ENCODE measurements at places on chromosomes 5 and 9.

DNA sequence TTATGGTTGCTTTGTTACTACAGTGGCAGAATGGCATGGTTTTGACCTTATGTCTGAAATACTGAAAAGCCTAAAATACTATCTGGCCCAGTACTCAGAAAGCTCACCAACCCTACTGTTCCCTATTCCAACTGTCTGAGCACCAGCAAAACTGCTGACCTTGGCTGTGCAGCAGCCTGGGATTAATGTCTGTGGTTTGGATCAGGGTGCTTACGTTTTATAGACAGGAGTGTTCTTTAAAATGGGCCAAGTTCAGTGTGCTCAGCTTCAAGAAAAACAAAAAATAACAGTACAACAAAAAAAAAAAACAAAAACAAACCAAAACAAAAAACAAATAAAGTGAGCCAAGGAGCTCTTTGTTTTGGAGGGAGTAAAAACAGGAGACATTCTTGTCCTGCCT lies 36.4 kb downstream of the SLC28A3 start:
- no peak for DNase-seq

DNA sequence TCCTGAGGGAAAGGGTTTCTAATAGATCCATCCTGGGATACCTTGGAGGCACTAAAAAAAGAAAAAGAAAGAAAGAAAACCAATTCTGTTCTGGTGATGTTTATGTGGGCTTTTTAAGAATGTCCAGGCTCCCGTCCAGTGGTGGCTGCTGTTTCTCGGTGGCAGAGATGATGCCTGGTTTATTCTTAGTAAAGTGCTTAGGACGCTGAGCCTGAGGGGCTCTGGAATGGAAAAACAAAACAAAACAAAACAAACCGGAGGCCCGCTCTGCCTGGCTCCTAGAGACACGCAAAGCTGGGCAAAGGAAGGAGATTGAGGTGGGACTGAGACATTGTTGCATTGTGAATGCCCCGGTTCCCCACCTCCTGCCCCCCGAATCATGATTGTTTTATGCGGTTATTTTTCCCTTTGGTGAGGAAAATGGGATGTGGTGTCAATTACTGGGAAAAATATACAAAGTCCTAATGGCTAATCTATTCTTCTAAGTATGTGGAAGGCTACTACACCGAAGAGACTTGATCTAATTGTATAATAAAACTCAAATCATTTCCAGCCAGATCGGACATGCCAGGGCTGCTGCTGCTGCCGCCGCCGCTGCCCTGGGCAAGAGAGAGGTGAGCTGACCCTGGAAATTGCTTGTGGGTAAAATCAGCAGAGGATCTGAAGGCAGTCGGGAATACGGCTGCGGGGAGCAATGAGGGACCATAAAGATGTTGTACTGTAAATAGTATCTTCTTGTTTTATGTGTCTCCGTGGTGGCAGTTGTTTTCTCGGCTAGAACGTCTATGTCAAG lies 644.9 kb downstream of the CCDC171 start:
- DNase-seq: no peak

DNA sequence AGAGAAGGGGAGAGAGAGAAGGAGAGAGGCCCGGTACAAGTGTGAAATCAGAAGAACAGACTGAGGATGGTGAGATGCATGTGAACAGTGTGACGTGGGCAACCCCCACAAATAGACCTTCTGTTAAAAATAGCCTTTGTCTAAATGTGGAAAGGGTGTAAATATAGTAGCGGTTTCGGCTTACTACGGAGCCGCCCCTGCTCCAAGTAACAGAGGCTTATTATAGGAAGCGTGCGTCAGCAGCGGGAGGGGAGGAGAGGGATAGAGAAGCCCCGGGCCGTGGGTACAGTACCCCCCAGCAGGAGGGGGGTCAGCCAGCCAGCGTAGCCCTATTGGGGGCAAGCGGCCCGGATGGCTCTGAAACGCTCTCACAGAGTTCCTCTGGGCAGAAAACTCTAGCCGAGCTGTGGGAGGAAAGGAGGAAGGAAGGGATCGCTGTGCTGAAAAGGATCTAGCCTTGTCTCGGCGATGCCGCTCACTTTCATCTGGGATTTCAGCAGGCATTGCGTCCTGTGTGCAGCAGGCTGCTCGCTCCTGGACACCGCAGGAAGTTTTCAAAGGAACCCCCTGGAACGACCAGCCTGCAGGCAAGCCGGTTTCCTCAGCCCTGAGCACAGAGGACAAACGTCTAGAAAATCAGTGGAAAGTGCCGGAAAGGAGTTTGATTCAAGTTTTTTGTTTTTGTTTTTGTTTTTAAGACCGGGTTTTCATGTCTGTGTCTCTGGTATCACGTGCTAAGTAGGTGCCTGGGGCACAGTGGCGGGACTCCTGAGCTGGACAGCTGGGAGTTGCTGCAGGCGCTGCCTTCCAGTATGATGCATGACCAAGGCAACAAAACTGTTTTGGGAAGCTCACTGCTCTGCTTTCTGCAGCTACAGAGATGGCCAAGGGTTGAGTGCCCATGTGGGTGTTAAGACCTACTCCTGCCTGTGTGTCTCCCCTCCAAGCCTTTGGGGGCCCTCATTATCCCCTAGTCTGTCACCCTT lies 146.6 kb downstream of the SEC61B start:
- DNase-seq: no peak

DNA sequence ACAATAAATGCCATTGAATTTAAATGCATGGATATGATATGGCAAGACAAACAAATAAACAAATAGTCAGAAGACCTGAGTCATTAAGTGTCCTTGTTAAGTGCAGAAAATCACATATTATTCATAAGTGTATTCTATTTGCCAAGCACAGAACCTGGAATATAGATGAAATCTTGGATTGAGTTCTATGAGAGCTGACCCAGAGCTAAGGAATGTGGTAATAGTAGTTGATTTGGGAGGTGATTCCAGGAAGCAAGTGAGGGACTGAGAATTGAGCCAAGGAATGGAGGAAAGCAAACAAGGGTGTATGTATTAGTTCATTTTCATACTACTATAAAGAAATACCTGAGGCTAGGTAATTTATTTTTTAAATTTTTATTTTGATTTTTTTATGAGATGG lies 208.9 kb downstream of the TRIM32 start:
- DNase-seq: no peak

DNA sequence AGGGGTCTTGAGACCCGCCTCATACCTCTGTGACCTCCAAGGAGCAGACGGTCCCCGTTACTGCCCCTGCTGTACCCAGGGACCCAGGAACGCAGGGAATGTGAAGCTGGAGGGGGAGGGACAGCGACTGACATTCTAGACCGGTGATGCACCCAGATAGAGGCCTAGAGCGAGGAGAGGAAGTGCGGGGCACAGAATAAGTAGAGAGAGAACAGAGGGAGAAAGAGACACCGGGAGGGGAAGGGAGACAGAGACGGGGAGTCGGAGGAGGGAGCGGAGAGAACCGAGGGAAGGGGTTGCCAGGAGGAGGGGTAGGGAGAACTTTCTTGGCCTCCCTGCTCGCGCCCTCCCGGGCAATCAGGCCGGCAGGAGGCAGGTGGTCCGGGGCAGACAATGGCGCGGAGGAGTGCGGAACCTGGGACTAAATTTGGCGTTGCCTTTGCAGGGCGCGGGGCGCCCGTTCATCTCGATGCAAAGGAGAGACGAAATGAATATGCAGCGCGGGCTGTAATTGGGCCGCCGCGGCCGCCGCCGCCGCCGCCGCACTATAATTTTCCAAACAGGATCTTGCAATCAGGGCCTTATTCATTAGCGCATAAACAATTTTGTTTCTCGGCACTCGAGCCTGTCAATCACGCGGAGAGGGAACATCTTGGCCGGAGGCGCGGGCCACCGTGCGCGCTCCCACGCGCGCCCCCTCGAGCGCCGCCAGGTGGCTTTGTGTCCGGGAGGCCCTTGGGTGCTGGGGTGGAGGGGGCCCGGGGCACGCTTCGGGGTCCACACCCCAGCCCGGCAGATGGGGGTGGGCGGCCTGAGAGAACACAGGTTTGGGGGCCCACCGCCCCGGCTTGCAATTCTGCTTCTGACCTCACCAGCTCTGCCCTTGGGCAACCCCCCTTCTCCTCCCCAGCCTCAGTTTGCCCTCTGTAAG lies 33.0 kb downstream of the NDUFA8 start:
- DNase-seq: no peak

DNA sequence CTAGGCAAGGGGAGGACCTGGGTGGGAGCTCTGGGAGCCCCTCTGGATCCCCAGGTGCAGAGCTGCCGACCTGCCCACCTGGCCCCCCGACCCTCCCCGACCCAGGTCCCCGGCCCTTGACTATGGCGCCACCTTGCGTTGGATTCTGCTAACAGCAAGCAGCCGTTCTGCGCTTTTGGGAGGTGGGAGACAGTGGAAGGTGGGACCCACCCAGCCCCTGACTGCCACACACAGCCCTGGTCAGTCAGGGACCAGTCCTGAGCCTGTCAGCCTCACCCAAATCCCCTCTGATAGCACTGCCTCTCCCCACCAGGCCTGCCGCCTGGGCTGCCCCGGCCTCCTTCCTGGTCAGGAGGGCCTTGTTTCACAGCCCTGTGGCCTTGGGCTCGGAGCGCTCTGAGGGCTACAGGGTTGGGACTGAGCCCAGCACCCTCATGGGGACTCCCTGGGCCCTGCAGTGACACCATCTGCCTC lies 77.9 kb downstream of the HMCN2 start:
- DNase-seq: no peak

GRCh38 chr9:128735373-128735772 lies 11.4 kb upstream of the ZDHHC12 start:
- DNase-seq: no peak

DNA sequence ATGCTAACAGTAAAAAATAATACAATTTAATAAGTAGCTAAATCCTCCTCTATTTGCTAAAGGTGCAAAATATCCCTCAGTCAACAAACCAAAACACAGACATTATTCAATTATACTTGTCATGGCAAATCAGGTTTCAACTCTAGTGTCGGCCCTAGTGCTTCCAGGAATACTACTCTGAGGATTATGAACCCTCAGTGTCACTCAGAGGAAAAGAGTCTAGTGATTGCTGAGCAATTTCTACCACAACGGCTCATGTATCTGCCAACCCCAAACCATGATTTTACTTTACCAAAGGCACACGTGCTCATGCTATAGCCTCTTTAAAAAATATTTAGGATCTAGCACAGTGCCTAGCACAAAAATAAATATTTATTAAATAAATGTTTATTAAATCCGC lies 21.0 kb downstream of the RICTOR start:
- DNase-seq: no peak

- no peak for DNase-seq
These were observed 161.5 kb downstream of the ARL15 start for GRCh38 chr5:54148858-54149257.

- DNase-seq: no peak
These were observed 476.0 kb downstream of the CSNK1G3 start for GRCh38 chr5:123987956-123988355.

DNA sequence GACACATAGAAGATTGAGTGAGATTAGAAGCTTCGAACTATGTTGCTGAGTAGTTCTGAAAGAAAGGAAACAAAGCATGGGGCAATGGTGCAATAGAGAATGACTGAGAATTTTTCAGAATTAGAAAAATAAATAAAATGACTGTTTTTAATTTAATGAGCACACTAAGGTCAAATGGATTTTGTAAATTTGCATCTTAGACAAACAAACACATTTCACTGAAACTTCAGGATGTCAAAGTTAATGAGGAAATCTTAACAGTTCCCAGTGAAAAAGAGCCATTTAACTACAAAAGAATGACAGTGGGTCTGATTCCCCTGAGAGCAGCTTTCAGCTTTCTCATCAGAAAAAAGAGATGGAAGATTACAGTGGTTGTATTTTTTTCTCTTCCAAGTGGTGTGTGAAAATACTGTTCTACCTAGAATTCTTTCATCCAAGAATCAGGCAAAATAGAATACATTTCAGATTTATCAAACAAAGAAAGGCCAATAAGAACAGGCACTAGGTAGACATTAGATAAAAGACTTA lies 591.9 kb downstream of the SEMA5A start:
- no peak for DNase-seq

DNA sequence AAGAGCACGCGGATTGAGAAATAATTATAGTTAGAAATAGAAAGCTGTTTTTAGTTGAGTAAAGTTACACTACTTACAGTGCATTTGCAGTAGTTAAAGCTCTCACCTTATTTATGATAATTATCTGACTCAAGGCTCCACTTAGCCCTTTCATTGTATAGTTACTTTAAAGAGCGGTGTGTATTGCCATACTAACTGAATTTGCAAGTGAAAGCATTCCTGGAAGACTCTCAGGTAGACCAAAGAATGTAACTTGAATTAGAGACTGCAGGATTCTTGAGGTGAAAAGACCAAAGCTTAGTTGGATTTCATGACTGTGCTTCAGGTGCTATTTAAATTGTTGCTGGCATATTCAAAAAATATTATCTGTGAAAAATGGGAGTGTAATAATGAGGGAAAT lies 4.2 kb upstream of the RASA1 start:
- no peak for DNase-seq

GRCh38 chr9:70352356-70352755 lies 62.1 kb downstream of the KLF9 start:
- DNase-seq: no peak

GRCh38 chr9:117233016-117233415 lies 181.8 kb downstream of the ASTN2 start:
- DNase-seq: no peak

- DNase-seq: no peak
These were observed 203.3 kb upstream of the TARS1 start for GRCh38 chr5:33237471-33237870.

- DNase-seq: no peak
These were observed 4.3 kb downstream of the RPL12 start for GRCh38 chr9:127446713-127447415.

- no peak for DNase-seq
These were observed 4.1 kb downstream of the LMX1B start for GRCh38 chr9:126617823-126618165.

GRCh38 chr5:160092960-160093707 lies 26.1 kb downstream of the PWWP2A start:
- DNase-seq: no peak

- no peak for DNase-seq
These were observed 118.7 kb downstream of the MED27 start for GRCh38 chr9:131960851-131961495.

DNA sequence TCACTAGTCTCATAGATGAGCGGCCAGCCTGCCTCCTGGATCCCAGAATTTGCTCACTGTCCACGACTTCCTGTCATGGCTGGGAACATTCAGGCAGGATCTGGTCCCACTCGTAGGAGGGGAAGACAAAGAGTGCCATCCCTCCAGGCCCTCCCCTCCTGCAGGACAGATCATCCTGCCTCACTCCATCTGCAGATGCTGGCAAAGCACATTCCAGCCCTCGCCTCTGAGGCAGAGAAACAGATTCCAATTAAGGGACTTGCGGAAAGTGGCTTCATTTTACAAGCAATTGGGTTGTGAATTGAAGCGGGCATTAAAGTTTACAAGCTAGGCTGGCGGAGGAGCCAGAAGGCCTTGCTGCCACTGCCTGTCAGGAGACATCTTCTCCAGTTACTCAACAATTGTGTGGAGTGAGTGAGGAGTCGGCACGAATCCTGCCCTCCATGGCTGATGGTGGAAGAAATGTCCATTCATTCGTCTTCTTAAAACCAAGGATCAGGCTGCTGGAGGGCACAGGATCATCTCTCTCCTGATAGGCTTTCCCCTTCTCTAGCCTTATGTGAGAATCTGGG lies 41.8 kb upstream of the KCNMB1 start:
- DNase-seq: no peak

DNA sequence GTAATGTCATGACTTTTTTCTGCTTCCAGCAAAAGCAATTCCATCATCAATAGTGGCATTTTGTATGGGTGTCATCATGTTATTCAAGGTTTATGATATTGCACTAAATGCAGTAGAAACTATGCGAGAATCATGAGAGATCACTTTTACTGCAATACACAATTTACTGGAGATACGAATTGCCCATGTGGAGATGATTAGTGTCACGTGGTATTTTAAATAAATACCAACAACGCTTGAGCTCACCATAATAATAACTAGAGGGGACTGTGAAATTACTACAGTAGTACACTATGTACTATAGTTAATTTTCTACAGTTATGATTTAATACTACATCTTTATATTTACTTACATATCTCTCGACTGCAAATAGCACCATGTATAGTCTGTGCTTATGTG lies 49.7 kb downstream of the FAM174A start:
- no peak for DNase-seq

Measured in NCI-H1092 treated with DMSO at 0.1 percent for 48 hours (cell line).